H1 (cell line): ENCODE measurements at places on chromosomes 7 and 10.

GRCh38 chr10:59143544-59143943 lies 32.9 kb upstream of the PHYHIPL start:
- H3K27ac ChIP-seq = no peak overlapping the region
- no peak for DNase-seq
- no peaks in the 10 kb centered on the region for H3K27me3 ChIP-seq

- peak overlapping the region; percentile 74 for H3K27ac ChIP-seq
- peaks cover 21% of the 10 kb centered on the region for H3K4me1 ChIP-seq
- peak; percentile 90 for DNase-seq
- no peaks in the 10 kb centered on the region for H3K27me3 ChIP-seq
- H3K36me3 ChIP-seq = no peaks in the 10 kb centered on the region
- H3K4me3 ChIP-seq = peak overlapping the region; percentile 21; the same call in 1 of the 2 replicates
Measured at GRCh38 chr10:91887272-91888076, 21.8 kb downstream of the FGFBP3 start.

DNA sequence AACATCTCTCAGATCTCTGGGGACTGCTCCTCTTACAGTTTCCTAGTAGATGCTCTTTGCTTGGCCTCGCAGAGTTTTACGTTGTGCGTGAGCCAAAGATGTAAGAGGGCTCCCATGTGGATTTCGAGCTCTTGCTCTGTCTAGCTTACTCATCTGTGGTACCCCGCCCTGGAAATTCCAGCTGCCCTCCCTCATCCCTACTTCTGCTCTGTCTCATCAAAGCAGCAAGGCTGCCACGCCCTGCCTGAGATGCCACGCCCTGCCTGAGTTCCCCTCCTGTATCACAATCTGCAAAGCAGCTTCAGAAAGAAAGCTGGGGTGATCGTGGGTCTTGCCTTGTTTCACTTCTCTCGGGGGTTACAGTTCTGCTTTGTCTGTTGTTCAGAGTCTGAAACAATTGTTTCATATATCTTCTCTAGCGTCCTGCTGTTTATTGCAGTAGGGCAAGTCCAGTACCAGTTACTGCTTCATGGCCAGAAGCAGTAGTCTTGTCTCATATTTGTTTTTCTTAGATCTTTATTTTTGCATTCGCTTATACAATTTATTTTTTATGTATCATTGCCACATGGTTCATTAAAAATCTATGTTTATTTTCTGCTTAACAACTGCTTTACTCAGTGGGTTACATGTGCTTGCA lies 36.1 kb upstream of the CCNY start:
- no peaks in the 10 kb centered on the region for H3K4me1 ChIP-seq
- peak; percentile 5 for DNase-seq
- H3K27me3 ChIP-seq = no peaks in the 10 kb centered on the region
- no peak overlapping the region for H3K4me3 ChIP-seq
- H3K27ac ChIP-seq = no peak overlapping the region

DNA sequence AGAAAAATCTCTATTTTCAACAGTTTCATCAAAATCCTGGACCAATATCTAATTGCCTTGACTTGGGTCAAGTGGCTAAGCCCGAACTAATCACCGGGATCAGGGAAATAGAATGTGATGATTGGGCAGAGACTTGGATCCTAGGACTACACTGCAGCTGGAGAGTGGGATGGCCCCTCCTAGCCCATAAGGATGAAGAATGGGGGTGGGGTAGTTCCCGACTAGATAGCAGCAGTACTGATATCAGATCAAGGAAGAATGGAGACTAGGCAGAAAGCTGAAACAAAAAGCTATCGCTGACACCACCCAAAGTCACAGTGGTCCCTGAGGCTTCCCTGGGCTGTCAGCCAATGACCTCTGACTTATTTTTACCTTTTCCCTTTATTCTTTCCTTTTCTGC lies 160.4 kb upstream of the PHYHIPL start:
- H3K27ac ChIP-seq = no peak overlapping the region
- H3K36me3 ChIP-seq = no peaks in the 10 kb centered on the region
- no peaks in the 10 kb centered on the region for H3K4me1 ChIP-seq
- no peak for DNase-seq
- no peak overlapping the region for H3K4me3 ChIP-seq
- H3K27me3 ChIP-seq = no peaks in the 10 kb centered on the region
